Ovary (tissue), 10 donors: ENCODE measurements at places on chromosomes 6 and 20.

- H3K27ac ChIP-seq, result no peak overlapping the region
- no peaks in the 10 kb centered on the region for H3K36me3 ChIP-seq
- H3K4me1 ChIP-seq, result no peaks in the 10 kb centered on the region
- no peaks in the 10 kb centered on the region for H3K27me3 ChIP-seq
- no peak for DNase-seq
Observed at GRCh38 chr6:165552248-165552736, 110.7 kb downstream of the PDE10A start.

DNA sequence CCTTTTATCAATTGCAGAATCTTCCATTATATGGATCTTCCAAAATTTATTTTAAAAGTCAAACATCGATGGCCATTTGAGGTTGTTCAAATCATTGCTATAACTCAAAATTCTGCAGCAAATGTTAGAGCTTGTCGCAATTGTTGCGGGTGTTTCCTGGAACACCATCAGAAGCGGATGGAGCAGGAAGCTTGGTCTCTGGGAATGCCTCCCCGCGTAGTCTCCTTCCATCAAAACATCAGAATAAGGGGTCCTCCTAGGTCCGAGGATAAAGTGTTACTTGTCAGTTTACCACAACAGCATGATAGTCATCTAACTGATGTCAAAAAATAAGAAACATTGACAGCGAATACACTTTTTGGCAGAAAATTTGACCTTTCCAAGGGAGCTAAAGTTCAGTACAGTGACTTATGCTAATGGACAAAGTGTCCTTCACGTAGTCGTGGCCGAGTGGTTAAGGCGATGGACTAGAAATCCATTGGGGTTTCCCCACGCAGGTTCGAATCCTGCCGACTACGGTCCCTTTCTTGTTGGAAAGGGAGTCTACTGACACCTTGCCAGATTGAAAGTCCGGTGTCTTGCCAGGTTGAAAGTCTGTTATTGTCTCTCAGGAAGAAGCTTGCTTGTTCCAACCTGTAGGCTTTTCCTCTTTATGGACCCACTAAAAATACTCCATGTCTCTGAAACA lies 59.0 kb upstream of the ZNF184 start:
- no peak overlapping the region for H3K27ac ChIP-seq
- H3K27me3 ChIP-seq, result no peaks in the 10 kb centered on the region
- no peak overlapping the region for H3K4me3 ChIP-seq
- H3K36me3 ChIP-seq, result no peaks in the 10 kb centered on the region

DNA sequence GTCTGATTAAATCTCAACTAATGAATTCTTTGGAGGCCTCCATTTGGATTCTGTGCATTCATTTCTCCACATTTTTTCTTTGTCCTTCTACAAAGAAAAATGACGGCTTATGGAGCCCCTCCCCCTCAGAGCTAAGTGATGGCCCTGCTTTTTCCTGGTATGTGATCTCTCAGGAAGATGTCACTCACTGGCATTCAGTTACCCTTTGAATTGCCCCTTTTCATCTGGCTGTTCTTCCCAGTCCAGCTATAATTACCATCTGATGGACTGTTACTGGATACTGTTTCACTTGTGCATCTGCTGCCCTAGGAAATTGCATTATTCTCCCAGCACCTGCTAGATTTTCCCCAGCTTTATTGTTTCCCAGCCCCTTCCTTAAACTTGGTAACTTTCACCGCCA lies 151.9 kb downstream of the CFAP61 start:
- no peak for DNase-seq
- no peak overlapping the region for H3K27ac ChIP-seq
- H3K4me3 ChIP-seq, result no peak overlapping the region
- no peaks in the 10 kb centered on the region for H3K27me3 ChIP-seq
- H3K36me3 ChIP-seq, result no peaks in the 10 kb centered on the region

DNA sequence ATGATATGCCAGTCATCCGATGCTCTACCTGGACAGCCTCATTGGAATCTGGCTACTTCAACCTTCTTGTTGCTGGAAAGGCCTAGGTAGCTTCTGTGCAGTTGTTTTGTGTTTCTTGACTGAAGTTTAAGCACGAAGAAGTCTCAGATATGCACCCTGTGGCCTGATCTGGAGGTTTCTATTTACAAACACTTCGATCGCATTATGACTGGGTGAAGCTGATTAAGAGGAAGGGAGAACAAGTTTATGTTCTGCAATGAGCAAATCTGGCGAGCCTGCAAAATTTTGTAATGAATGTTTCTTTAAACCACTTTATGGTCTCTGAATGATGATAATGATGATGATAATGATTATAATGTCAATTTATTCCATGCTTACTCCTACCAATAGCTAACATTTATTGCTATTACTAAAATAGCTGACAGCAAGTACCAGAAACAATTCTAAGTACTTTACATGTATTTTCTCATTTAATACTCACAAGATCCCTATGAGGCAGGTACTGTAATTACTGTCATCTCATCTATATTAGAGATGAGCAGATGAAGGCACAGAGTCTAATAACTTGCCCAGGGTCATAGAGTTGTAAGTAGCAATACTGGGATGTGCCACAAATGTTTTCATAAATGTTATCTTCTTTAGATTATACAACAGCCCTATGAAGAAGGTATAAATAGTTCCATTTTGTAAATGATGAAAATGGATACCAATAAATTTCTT lies 126.1 kb upstream of the UST start:
- H3K36me3 ChIP-seq, result no peaks in the 10 kb centered on the region
- no peak overlapping the region for H3K4me3 ChIP-seq
- no peak for DNase-seq

- no peaks in the 10 kb centered on the region for H3K36me3 ChIP-seq
- H3K27ac ChIP-seq, result no peak overlapping the region
- no peak overlapping the region for H3K4me3 ChIP-seq
- DNase-seq, result no peak
- H3K4me1 ChIP-seq, result no peaks in the 10 kb centered on the region
- H3K27me3 ChIP-seq, result no peaks in the 10 kb centered on the region
Observed at GRCh38 chr6:53854843-53855567, 60.2 kb downstream of the LRRC1 start.

- H3K4me1 ChIP-seq, result no peaks in the 10 kb centered on the region
- no peak for DNase-seq
- H3K27ac ChIP-seq, result no peak overlapping the region
- no peaks in the 10 kb centered on the region for H3K36me3 ChIP-seq
- no peak overlapping the region for H3K4me3 ChIP-seq
Observed at GRCh38 chr20:10014431-10014830, 20.4 kb upstream of the ANKEF1 start.

DNA sequence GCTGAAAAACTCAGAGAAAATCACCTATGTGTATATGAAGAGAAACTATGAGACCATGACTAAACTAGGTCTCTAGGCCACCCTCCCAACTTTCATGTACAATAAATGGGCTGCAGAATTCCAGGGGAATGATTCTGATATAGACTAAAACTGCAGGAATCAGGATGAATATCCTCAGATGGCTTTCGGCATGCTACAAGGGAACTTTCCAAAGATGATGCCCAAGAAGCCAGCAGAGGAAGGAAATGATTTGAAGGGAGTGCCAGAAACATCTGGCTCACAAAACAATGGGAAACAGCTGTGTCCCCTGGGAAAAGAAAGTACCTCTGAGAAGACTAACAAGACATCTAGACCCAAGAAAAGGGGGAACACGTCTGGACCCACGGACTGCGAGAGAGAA lies 41.1 kb downstream of the PLN start:
- H3K36me3 ChIP-seq, result no peaks in the 10 kb centered on the region
- no peak for DNase-seq
- H3K4me3 ChIP-seq, result no peak overlapping the region
- peaks cover 3% of the 10 kb centered on the region for H3K4me1 ChIP-seq
- H3K27me3 ChIP-seq, result no peaks in the 10 kb centered on the region

- no peak for DNase-seq
- H3K27ac ChIP-seq, result no peak overlapping the region
- peaks cover 2% of the 10 kb centered on the region for H3K36me3 ChIP-seq
- H3K27me3 ChIP-seq, result no peaks in the 10 kb centered on the region
- no peak overlapping the region for H3K4me3 ChIP-seq
Observed at GRCh38 chr6:39190545-39191235, 38.6 kb downstream of the KCNK5 start.

DNA sequence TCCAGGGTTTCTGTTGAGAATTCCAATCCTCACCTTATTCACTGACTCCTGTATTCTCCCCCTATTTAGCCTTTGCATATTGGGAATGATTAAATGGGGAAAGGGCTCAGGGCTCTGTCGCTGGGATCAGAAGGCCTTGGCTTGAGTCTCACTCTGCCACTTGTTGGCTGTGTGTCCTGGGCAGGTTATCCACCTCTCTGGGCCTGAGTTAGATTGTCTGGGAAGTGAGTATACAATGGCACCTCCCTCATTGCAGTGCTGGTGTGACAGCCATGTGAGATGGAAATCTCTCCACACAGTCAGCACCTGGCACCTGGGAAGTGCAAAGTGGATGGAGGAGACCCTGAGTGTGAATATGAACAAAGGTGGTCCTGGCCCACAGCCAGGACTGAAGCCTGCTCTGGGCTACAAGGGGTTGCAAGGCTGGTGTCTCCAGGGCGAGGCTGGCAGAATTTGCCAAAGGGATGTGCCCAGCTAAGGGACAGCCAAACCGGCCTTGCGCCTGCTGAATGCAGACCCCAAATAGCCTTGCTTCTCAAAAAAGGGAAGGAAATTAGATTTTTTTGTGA lies 200.0 kb upstream of the PMEPA1 start:
- no peak overlapping the region for H3K4me3 ChIP-seq
- H3K36me3 ChIP-seq, result no peaks in the 10 kb centered on the region
- no peaks in the 10 kb centered on the region for H3K27me3 ChIP-seq
- DNase-seq, result no peak

DNA sequence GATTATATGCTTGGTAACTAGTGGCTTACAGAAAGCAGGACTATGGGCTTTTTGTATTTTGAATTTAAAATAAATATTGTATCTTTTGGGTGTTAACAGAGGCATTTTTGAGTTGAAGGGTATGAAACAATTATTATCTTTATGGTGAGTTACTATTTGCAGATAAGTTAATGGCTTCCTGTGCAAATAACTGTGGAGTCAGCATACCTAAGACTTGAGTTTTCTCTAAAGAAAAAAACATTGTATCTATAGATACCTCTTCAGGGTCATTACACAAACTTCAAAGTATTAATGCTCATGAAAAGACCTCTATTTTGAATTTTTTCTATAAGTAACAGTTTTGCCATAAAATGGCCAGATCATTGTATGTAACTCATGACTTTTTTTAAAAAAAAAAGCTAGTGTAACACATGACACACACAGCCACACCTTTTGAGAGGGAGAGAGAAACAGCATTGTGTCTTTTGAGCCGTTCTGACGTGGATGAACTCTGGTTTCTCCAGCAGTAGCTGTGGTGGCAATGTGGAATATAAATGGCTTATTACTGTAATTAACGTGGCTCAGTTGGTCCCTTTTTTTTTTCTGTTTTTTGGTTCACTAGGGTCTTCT lies 36.3 kb downstream of the PLEKHG1 start:
- H3K36me3 ChIP-seq, result no peaks in the 10 kb centered on the region
- no peaks in the 10 kb centered on the region for H3K27me3 ChIP-seq
- no peak overlapping the region for H3K4me3 ChIP-seq
- no peak overlapping the region for H3K27ac ChIP-seq
- peaks cover 4% of the 10 kb centered on the region for H3K4me1 ChIP-seq

DNA sequence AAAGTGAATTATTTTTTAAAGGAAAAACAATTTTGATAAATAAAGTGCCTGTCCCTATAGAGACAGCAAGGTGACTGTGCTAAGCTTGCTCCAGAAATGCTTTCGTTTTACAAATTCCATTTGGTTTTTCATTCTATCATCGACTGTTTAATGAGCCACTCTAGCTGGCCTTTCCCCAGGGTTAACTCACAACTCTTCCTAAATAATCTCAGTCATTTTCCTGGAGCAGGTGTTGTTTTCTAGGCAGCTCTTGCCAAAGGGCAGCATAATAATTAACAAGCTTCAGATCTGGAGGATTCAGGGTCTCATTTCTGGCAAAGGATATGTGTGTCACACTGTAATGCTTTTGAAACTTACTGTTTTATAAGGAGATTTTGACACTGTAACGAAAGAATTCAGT lies 184.2 kb downstream of the KHDC1L start:
- no peak for DNase-seq
- H3K27me3 ChIP-seq, result no peaks in the 10 kb centered on the region
- no peaks in the 10 kb centered on the region for H3K4me1 ChIP-seq
- H3K4me3 ChIP-seq, result no peak overlapping the region

DNA sequence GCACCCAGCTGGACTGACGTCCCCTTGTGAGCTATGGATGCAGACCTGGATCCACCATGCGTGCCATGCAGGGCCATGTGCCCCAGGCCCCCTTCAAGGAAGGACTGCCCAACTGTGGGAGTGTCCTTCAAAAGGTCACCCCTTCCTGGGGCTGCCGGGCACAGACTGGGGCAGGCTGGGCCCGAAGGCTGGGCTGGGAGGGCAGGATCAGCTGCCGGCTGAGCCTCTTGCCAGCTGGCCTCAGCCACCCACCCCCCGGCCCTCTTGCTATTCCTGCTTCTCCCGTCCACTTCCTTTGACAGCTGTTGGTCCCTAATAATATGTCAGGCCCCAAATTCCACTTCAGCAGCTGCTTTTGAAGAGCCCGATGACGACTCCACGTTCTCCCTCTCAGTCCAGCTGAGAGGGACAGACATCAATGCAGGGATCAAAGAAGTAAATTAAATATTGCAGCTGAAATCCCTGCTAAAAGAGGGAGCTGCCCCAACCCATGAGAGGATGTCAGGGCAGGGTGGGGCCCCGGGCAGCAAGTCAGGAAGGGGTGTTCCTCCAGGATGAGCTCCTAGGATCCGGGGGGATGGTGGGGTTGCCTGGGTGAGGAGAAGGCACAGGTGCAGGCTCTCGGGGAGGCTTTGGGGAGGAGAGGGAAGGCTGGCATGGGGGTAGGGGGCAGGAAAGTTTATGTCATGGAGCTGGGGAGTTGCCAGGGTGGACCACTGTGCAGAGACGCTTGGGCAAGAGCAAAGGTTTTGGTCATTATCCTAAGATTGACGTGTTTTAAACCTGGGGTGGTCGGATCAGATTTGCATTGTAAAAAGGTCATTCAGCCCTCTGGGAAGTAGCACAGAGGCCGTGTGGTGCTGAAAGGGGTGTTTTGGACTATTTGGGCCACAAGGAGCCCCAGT lies 185.0 kb downstream of the ANKRD60 start:
- DNase-seq, result no peak
- no peaks in the 10 kb centered on the region for H3K36me3 ChIP-seq
- no peak overlapping the region for H3K27ac ChIP-seq
- peaks cover 11% of the 10 kb centered on the region for H3K4me1 ChIP-seq

DNA sequence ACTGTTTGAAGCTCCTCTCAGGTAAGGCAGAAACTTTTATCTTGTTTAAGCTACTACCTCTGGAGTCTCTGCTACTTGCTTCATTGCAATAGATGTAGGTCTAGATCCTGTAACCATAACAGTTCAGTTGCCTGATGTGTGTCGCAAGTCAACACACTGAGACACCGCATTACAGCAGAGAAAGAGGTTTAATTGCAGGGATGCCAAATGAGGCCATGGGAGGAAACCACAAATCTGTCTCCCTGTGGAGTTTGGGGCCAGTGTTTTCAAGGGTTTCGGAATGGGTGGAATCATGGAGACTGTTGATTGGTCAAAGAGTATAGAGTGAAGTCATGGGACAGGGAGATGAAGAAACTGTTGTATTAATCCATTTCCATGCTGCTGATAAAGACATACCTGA lies 57.1 kb upstream of the RBM24 start:
- DNase-seq, result no peak
- no peaks in the 10 kb centered on the region for H3K4me1 ChIP-seq
- no peak overlapping the region for H3K4me3 ChIP-seq
- no peaks in the 10 kb centered on the region for H3K27me3 ChIP-seq
- H3K36me3 ChIP-seq, result no peaks in the 10 kb centered on the region

GRCh38 chr6:74479420-74479819 lies 726.4 kb downstream of the COL12A1 start:
- DNase-seq, result no peak
- H3K4me3 ChIP-seq, result no peak overlapping the region
- H3K27ac ChIP-seq, result no peak overlapping the region
- H3K27me3 ChIP-seq, result no peaks in the 10 kb centered on the region
- H3K36me3 ChIP-seq, result no peaks in the 10 kb centered on the region
- no peaks in the 10 kb centered on the region for H3K4me1 ChIP-seq
